Ammon's horn (tissue), 1 donor: ENCODE measurements at places on chromosomes 5 and 9.

DNA sequence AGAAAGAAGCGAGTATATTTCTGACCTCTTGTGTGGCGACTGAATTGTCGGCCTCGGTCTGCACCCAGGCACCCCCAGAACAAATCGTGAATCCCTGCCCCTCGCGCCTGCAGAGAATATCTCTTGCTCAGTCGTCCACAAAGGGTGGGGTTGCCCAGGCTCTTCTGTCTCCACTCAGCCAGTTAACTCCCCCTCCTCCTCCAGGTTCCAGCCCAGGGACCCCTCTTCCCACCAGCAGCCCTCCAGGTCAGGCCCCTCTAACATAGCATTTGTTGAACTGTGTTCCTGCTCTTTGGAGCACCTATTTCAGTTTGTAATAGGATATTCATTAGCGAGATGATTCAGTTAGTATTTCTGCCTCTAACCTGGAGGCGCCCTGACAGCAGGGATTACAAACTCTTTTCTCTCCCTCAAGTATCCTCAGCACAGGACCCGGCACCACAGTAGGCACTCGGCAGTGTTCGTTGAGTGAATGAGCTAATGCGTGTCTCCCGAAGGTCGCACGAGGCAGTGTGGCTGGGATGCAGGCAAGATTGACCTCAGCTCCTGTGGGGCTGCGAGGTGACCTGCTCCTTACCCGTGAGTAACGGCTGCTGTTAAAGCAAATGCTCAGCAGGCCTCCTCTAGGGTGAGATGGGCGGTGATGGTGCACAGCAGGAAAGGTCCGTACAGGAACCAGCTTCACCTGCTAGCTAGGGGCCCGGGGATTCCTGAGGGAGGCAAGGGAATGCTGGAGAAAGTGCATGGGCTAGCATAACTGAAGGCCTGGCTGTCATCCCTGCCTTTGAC, 25.8 kb downstream of the ZBTB34 start:
- no peak for DNase-seq

DNA sequence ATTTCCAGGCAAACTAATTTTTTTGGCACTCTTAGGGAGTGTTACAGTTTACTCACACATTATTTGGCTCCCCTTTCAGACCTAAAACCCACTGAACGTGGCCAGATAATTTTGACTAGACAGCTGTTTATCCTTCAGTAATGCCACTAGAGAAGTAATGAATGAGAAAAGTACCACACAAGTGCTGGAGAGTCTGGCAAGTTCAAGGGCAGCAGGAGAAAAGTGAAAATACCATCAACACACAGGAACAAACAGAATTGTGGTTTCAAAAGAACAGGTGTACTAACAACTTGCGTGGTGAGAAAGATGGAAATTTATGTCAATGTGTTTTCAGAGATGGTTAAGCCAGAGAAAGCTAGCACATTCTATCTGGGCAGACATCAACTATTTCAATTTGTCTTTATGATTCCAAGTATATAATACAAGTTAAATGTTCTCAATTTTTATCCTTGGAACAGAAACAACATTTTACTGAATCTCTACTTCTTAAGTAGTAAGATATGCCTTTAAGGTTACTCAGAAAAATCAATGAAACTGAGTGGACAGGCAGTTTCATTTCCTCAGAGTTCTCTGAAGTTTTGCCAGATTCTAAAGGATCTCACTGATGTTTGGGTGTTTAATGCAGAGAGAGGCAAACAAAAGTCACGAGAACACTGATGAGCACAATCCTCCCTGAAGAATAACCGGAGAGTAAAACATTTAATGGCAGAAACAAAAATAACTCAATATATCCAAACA, 91.0 kb downstream of the ARSB start:
- no peak for DNase-seq

DNA sequence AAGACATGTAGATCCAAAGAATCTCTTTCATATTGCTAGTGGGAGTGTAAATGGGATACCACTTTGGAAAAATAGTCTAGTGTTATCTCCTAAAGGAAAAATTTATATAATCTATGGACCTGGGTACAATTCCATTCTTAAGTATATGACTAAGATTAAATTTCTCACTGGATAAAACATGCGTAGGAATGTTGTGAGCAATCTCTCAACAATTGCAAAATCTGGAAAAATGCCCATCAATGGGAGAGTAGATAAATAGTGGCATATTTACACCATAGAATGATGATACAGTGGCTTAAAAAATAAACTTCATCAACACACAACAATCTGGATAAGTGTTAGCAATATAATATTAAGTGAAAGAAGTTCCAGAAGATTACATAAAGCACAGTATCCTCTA, 469.5 kb downstream of the MAN2A1 start:
- DNase-seq = no peak

- peak; percentile 35 for DNase-seq
Observed at GRCh38 chr5:72878854-72879253, 62.4 kb downstream of the TNPO1 start.
